ENCODE measurements at places on chromosomes 4 and X.

DNA sequence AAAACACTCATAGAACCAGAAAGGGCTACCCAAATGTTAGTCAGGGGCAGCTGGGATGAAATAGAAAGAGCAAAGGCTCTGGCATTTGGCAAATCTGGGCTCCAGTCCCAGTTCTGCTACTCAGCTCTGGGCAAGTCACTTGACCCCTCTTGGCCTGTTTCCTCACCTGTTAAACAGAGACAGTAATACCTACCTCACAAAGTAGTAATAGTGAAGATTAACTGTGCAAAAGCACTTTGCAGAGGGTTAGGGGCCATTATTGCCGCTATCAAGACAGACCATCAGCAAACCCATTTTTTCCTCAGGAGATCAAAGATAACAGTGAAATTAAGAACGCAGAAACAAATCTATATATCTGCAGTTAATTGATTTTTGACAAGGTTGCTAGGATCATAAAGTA lies 20.6 kb downstream of the ZBTB33 start:
- no peak for DNase-seq

DNA sequence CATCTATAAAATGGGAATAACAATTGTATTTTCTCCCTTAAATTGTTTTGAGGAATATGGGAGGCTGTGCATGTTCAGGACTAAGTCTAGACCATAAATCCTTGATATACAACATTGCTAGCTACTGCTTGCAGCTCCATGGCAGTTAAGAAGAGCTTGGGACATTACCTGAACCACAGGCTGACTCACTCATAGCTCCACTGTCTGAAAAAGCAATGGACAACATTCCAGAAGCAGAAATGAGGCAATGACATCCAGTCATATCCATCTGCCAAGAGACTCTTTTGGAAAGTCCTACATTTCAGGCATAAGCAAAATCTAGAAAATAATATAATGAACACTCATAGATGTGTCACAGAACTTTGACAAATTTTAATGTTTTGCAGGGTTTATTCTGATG lies 167.3 kb upstream of the LEF1 start:
- no peak for DNase-seq

DNA sequence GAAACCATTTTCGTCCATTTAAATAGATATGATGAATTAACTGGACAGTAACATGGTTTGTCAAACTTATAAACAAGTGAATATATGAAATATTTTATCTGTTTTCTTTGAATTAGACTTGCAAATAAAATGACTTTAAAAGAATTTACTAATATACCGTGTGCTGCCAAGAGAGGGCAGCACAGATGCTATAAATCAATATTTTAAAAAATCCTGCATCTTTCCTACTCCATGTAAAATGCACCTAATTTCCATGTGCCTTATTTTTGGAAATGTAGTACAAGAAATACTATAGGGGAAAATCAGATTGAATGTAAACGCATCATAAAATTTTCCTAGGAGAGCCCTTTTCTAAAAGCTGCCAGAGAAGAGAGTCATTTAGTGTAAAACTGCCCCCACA lies 62.2 kb downstream of the PRKX start:
- DNase-seq = peak; percentile 31

DNA sequence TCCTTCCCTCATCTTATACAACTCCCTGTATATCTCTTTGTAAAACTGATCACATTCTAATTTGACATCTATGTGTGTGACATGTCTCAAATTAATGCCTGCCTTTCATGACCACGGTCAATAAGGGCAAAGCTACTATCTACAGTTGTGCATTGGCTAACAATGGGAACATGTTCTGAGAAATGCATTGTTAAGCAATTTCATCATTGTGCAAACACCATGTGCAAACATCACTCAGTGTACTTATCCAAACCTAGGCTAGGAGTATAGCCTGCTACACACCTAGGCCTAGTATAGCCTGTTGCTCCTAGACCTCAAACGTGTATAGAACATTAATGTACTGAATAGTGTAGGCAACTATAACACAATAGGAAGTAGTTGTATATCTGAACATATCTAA lies 95.0 kb downstream of the BANK1 start:
- no peak for DNase-seq

DNA sequence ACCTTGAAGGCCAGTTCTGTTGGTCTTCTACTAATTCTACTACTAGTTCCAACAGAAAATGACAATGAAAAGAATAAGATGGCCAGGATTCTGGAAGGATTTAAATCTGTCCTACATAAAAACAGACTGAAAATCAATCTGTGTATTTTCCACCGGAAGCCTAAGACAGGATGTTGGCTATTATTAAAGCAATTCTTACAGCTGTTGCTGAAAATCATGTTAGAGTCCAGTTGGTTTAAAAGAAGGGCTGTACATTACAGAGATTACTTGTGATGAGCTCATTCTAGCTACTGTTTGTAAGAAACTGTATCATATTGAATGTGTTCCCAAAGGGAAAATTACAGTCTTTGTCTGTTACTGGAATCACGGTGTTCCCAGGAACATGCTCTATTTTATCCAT lies 54.8 kb upstream of the MAGEB16 start:
- DNase-seq = no peak

GRCh38 chr4:180197471-180197870 lies 2045.7 kb upstream of the TENM3 start:
- no peak for DNase-seq

GRCh38 chr4:76532805-76533204 lies 97.8 kb downstream of the SHROOM3 start:
- no peak for DNase-seq

- peak; percentile 30 for DNase-seq
Observed at GRCh38 chrX:129678614-129679195, 23.9 kb upstream of the APLN start.

DNA sequence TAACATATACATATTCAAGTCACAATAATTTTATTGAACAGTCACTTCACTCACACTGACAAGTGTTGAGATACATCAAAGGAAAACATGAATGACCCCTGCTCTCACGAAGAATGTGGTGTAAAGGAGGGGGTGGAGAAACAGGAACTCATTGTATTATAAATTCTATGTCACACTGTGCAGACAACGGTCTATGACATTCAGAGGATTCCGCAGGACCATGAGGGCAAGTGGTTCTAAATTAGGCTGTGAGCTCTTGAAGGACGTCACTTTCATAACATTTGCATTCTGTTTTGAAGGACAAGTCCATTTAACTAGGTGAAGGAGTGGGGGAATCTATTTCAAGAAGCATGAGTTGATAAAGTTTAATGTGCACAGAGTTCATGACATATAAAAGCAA lies 415.2 kb upstream of the HS3ST1 start:
- DNase-seq = no peak

DNA sequence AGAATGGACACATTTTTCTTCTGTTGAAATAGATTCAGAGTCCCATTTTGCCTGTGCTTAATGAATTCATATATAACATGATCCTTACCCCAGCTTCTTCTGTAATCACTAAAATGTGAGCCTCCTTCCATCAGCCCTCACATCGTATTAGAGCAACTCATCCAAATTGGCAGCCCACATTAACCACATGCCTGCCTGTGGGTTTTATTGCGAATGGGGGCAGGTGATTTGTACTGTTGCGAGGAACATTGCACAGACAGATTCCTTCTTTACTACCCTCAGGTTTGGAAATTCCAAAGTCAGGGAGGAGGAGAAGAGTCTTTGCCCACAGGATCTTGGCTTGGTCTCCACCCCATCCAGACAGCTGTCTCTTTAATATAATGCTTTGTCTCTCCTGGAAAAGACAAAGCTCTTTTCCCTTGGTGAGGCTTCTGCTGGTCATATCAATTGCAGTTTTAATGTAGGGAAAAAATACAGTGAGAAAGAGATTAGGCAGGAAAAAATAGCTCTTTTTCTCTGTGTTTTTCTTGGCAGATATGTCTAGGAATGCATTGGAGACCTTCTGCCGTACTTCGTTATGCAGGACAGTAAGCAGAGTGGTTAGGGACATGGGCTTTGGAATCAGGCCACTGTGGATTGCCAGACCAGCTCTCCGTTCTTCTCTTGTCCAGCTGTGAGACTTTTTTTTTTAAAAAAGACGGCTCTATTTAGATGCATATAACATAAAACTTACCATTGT lies 371.2 kb downstream of the AFF2 start:
- DNase-seq = no peak

DNA sequence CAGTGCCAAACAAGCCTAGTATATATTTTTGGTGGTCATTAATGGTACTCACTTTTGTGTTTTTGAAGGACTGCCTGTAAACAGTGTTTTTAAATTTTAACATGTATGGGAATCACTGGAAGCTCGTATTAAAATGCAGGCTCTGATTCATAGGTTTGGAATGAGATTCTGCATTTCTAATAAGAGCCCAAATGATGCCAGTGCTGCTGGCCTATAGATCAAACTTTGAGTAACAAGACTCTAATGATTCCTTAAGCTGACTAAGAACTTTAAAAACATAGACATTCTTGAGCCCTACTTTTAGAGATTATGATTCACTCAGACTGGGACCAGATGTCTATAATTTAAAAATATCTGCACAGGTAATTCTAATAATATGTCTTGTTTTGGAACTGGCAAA lies 823.2 kb upstream of the LCORL start:
- no peak for DNase-seq

GRCh38 chr4:2063557-2064275 lies 4.6 kb downstream of the NAT8L start:
- no peak for DNase-seq

DNA sequence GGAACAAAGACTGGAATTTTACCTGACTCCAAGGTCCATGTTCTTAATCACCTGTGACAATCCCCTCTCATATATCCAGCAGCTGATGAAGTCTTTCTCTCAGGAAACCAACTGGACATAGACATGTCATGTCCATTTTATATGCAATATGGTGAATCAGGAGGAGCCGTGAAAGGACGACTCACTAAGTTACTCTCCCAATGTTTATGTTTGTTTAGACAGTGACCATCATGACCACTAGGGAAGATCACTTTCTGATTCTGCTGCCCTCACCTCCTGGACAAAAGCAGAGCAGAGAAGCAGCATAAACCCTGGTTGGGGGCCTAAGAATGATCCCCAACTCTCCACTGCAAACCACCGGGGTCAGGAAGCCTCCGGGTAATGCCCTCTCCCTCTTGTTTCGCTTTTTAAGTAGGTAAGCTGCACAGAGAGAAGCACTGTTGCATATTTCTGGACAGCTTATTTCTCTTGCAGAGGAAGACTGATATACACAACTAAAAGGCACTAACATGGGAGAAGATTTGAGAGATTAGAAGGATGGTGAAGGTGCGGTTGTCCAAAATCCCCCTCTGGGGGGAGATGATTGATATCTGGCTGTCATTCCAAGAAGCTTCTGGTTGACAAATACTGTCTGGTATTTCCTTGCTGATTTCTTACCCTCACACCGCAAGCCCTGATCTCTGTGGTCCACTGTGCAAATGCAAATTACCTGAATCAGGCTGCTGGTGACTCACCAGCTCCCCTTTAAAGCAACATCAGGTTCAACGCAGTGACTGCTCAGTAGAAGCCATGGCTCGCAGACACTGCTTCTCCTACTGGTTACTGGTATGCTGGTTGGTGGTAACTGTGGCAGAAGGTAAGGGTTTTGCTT lies at the start of gene ODAPH:
TSS of gene ODAPH (plus strand) at position 773 of the 871 bp plus-strand sequence. CDS start at position 790, 17 bp downstream.
- no peak for DNase-seq

- no peak for DNase-seq
Observed at GRCh38 chr4:76301068-76301774, 5.3 kb upstream of the STBD1 start.

DNA sequence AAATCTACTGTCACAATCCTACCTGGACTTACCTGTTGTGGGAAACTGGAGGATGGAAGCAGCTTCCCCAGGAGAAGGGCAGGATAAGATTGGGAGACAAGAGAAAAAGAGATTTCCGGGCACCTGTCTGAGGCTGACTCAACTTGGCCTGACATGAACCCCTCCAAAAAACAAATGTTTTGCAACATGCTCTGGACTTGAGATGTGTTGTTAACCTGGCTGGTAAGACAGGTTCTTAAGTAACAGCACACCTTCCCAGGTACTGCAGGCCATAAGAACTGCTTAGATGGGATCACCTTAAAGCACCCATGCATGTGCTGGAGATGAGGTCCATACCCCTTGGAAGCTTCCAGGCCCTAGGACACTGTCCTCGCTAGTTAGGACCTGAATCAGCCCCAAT lies 4.4 kb upstream of the SMIM43 start:
- DNase-seq = no peak

- DNase-seq = no peak
Observed at GRCh38 chr4:2578106-2578505, 41.7 kb downstream of the FAM193A start.

DNA sequence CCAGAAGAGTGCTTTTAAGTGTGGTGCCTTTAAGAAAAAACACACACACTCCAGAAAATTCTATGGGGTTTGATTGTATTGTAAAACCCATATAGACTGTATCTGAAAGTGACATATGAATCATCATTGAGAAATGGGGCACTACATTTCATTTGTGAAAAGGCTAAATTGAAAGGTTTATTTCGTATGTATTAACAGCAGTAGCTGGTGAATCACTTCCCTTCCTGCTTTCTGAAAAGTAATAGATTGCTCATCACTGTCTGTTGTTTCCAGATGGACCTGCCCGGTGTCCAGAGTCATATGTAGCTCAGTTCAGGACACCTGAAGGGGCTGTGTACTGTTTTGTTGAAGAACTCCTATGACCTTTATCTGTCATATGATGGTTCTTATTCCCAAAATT lies 28.1 kb upstream of the HPRT1 start:
- no peak for DNase-seq

DNA sequence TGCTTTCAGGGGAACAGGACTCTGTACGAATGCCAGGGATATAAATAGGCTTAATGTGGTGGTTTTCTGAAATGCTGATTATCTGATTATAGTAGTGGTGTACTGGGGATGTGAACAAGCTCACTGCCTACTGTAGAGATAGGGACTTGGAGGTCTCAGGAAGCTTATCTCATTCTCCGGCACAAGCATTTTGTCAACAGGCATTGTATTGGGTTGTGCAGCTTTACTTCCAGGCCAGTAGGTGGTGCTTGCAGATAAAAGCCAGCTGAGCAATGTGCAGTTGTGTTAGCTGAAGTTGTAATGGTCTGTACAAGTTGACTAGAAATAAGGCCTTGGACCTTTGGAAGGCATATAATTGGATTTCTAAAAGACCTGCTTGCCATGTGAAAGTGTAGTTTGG lies 49.5 kb upstream of the TMLHE start:
- DNase-seq = no peak

- DNase-seq = peak; percentile 66
Observed at GRCh38 chr4:80072744-80073472, at the start of gene ANTXR2. TSS of gene ANTXR2 (minus strand) at chr4:80073229. CDS start at chr4:80072560, 669 bp downstream.

Measured in central memory CD4-positive, alpha-beta T cell (primary cell).